ENCODE measurements at places on chromosomes 13 and 19.

DNA sequence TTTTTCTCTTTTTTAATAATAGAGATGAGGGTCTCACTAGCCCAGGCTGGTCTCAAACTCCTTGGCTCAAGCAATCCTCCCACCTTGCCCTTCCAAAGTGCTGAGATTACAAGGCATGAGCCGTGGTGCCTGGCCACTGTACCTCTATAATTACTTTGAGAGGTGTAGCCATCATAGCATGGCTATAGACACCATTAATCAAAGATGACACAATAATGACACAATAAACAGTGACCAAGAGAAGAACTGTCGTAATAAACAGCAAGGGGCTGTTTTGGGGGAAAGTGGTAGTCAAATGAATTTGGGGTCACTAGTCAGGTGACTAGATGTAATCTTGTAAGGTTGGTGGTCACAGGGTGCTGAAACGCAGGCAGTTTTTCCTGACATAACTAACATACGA lies 30.4 kb downstream of the KLF5 start:
- no peak for DNase-seq

- DNase-seq, result no peak
These were observed 253.0 kb downstream of the PCDH9 start for GRCh38 chr13:66977161-66977560.

DNA sequence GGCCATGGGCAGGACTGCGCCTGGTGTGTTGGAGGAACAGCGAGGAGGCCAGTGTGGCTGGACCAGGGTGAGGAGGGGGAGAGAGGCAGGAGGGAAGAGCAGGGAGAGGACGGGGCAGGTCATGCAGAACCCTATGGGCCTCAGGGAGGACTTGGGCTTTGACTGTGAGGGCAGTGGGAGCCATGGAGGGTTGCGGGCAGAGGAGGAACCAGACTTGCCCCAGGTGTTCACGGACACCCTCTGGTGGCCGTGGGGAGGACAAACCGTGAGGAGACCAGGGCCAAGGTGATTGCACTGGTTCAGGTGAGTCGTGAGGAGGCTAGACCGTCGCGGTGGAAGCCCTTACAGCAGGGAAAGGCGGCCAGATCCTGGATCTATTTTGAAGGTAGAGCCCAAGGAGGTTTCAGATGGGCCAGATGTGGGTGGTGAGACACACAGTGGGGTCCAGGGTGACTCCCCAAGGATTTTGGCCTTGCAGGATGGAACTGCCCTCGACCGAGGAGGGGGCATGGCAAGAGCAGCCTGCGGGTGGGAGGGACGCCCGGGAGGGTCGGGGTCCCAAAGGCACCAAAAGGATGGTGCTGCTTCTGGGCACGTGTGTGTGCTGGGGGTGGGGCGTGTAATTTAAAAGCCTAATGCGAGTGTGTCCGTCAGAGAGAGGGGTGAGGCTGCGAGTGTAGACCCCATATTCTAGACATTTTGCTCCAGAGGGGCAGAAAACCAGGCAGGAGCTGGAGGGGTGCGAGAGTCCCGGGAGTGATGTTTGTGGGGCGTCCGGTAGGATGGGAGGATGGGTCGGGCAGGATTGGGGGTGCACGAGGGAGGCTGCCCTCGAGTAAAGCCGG lies 2.7 kb upstream of the REXO1 start:
- DNase-seq, result no peak

DNA sequence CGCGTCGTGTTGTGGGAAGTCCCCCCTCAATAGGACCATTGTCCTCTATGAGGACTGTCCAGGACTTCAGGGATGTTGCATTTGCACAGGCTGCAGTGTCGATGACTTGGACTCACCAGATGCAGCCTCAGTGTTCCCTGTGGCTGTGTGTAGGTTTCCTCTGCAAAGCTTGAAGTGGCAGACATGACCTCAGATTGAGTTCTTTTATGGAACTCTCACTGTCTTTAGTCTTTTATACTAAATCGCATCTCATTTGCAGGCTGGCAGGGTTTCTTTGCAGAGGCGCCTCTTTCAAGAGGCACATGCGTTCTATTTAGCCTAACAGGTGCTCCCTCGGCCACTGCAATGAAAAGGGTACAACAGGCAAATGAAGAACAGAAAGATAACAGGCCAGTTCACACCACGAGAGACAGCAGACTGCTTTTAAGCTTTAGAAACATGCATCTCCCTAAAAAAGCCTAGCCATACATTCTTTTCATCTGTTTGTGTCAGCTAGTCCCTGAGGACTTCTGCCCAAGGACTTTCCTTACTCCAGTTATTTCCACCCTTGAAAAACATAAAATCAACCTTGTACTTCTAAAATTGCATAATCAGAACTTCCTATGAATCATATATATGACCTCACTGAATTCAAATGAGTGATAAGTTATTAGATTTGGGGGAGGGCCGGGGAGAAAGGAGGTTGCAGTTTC lies 118.4 kb downstream of the RAB20 start:
- DNase-seq, result no peak

GRCh38 chr19:18894254-18895037 lies 1.5 kb downstream of the CERS1 start:
- no peak for DNase-seq

- no peak for DNase-seq
These were observed 151.9 kb downstream of the LACC1 start for GRCh38 chr13:44031555-44031954.

- DNase-seq, result no peak
These were observed 830.2 kb upstream of the SPRY2 start for GRCh38 chr13:81171065-81171647.

DNA sequence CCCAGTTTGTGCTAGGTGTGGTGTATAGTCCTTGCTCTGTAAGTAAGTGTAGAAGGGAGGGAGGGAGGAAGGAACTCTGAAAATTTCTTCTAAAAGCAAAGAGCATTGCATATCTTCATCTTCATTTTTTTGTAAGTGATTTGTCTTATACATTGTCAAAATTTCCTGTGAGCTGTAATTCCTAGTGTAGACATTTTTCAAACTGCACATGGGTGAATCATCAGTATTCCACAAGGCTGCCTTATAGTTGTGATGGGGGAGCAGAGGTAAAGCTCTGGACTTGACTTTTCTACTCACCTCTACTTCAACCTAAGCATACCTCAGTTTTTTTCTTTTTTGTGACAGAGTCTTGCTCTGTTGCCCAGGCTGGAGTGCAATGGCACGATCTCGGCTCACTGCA lies 86.9 kb downstream of the CDK8 start:
- DNase-seq, result no peak

DNA sequence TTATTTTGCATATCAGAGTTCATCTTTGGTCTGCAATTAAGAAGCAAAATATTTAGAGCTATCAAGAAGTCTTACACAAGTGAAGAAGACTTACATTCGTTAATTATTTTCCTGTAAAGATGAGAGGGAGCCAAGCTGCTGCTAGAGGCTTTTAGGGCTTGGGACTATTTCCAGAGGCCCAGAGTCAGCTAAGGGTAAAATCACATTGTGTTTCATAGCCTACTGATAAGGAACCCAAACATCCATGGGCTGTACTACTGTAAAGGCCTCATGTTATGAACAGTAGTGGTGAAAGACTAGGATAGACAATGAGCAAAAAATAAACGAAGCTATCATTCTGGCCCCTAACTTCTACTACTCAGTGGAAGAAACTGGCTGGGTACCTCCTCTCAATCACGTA lies 10.9 kb upstream of the TEX30 start:
- no peak for DNase-seq

DNA sequence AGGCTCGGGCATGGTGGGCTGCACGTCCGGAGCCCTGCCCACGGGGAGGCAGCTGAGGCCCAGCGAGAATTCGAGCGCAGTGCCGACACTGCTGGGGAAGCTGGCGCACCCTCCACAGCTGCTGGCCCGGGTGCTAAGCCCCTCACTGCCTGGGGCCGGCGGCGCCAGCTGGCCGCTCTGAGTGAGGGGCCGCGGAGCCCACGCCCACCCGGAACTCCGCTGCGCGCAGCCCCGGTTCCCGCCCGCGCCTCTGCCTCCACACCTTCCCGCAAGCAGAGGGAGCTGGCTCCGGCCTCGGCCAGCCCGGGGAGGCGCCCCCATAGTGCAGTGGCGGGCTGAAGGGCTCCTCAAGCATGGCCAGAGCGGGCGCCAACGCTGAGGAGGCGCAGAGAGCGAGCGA lies 2080.4 kb downstream of the PCDH9 start:
- no peak for DNase-seq

- DNase-seq, result no peak
These were observed 62.7 kb upstream of the MRI1 start for GRCh38 chr19:13701624-13702023.

DNA sequence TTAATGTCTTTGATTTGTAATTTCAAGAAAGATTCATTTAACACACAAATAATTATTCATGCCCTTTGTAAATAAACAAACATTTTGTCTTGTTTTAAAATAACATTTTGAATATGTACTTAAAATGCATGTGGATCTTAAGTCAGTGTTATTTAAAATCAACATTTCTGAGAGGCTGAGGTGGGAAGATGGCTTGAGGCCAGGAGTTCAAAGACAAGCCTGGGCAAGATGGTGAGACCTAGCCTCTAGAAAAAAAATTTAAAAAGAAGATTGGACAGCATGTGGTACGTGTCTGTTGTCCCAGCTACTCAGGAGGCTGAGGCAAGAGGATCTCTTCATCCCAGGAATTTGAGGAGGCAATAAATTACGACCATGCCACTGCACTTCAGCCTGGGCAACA lies 1268.2 kb downstream of the SLITRK1 start:
- DNase-seq, result no peak

GRCh38 chr13:101417043-101417406 lies 717 bp upstream of the NALCN start:
- no peak for DNase-seq

- no peak for DNase-seq
These were observed 186.9 kb downstream of the OLFM4 start for GRCh38 chr13:53215563-53215962.

- DNase-seq, result no peak
These were observed 3.4 kb downstream of the NOTCH3 start for GRCh38 chr19:15197275-15197941.

DNA sequence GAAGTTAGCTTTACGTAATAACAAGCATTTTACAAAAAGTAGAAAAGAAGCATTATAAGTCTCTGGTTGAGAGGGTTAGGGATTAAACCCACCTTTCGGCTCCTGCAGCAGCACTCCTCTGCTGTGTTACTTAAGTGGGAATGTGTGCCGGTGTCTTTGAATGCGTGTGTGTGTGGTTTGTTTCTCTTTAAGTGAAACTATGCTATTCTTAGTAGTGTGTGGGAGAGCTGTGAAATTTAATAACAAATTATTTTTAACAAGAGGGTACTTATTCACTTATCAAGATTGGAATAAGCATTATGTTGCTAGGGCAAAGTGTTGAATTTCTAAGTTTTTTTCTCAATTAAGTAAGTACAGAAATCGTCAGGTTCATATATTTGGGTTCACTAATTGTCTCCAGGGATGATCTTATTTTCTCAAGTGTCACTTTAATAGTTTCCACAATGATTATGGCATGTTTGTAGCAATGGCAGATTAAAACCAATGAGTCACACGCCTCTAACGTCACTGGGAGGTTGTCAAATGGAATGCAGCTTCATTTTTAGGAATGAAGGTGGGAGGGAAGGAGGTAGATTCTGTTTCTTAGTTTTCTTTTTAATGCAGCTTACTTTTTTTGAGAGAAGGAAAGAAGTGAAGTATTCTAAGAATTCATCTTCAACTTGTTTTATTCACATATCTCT lies 151.3 kb downstream of the LMO7 start:
- DNase-seq, result no peak

- DNase-seq, result no peak
These were observed 65.0 kb upstream of the GTF2F2 start for GRCh38 chr13:45055198-45055901.

DNA sequence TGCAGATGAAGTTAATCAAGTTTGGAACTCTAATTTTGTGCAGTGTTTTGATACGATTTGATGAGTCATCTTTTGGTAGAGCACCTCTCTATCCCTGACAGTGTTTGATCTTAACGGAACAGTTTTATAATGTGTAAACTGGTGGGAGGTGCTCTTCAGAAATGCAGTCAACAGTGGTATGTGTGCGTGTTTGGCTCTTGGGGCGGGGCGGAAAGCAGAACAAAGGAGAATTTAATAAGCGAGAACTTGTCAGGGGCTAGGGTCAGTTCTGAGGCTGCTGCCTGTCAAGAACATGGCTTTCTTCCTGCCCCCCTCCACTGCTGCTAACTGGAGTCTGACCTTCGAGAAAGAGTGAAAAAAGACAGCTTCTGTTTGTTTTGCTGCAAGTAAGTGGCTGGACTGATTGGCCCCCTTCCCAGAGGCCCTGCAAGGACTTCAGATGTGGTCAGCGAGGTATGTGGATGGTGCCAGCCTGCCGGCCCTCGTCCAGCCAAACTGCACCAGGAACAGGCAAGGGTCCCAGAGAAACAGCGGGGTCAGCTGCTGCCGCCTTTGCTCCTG lies 40.8 kb downstream of the BBC3 start:
- DNase-seq, result no peak

GRCh38 chr19:6730153-6730804 lies 7.1 kb downstream of the GPR108 start:
- no peak for DNase-seq

GRCh38 chr13:50917572-50917971 lies 8.0 kb downstream of the RNASEH2B start:
- DNase-seq, result no peak

- no peak for DNase-seq
These were observed 1253.0 kb downstream of the PCDH17 start for GRCh38 chr13:58884353-58885209.

DNA sequence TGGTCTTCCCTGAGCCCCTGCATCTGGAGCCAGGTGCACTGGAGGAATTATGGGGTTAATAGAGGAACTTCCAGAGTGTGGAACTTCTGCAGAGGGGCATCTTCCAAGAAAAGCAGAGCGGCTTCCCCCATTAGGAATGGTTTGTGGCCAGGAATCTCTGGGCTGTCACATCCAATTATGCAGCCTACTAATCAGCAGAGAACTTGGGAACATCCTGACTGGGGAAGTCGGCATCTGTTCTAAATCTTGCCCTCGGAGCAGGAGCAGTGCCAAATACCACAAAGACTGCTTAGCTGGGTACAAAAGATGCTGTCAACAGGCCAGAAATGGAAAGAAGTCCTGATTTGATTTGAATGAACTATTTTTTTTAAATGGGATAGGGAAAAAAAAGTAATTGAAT lies 435.1 kb downstream of the ZNF536 start:
- no peak for DNase-seq

- DNase-seq, result no peak
These were observed 32.7 kb upstream of the CYSLTR2 start for GRCh38 chr13:48621056-48621455.

DNA sequence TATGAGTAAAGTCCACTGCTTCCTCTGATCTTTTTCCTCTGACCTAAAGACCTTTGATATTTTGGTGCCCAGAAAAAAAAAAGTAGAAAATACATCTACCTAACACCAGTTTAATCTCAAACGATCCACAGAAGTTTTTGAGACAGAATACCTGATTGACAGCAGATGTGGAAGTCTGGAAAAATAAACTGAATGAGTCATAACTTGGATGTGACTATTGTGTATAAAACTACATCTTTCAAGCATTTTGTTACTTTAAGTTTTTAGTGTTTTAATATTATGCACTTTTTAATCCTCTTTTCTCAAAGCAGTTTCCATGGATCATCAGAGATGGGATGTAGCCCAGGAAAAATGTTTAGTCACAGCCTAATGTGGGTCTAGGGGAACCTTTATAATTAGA lies 216.1 kb downstream of the SLITRK1 start:
- DNase-seq, result no peak

GRCh38 chr13:107020393-107020792 lies 452.5 kb upstream of the ARGLU1 start:
- DNase-seq, result no peak

GRCh38 chr13:85616275-85616674 lies 182.9 kb downstream of the SLITRK6 start:
- no peak for DNase-seq
